ENCODE measurements at places on chromosomes 6 and 20.

DNA sequence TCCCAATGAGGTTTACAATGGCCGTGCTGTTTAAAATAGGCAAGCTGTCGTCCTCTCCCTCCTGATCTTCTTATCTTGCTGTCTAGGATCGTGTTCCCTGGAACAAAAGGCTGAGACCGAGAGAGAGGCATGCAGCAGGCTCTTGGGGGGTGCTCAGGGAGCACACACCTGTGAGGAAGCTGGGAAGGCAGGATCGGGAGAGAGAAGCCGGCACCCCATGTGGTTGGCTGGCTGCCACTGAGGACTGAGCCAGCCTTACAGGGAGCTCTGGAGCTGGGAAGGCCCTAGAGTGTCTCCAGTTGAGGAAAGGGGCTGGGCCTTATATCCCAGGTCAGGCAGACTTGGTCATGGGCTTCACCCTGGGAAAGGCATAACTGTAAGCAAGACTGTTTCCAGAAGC is 184.2 kb downstream of the LY86 start:
- DNase-seq, result no peak

DNA sequence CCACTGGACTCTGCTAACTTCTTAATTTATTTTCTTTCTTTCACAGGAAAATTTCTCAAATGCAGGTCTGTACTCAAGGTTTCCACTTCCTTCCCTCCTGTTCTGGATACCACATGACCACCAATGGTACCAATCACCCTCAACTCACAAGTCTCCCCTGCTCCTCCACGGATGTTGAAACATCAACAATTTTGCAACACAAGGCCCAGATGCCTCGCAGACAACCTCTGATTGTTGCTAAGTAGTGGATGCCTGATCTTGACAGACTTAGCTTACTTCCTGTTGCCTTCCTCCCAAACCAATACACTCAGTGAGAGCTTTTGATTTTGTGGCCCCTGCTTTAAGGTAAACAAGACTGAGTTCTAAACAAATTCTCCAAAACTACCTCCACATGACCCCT is 146.6 kb downstream of the FRK start:
- DNase-seq, result no peak

GRCh38 chr6:126182650-126183311 is 157.1 kb upstream of the CENPW start:
- DNase-seq, result no peak

DNA sequence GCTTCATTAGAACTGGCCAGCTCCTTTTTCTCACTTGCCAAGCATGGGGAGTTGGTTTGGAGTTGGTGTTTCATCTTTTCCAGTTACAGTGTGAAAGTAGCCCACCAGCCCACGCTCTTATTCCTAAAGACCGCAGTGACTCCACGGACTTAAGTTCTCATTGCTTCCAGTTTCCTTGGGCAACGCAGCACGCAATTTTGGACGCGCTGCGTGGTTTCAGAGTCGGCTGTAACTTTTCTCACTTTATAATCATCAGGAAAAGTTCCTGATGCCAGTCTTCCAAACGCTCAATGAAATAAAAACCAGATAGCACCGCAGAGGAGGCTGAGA is 381 bp upstream of the PEX7 start:
- no peak for DNase-seq

GRCh38 chr20:42485556-42485955 is 704.1 kb downstream of the PTPRT start:
- DNase-seq, result no peak

- no peak for DNase-seq
These were observed 31.2 kb upstream of the MAPK13 start for GRCh38 chr6:36098920-36099647.

- DNase-seq, result no peak
These were observed 31.1 kb upstream of the RNF24 start for GRCh38 chr20:4046311-4046924.

DNA sequence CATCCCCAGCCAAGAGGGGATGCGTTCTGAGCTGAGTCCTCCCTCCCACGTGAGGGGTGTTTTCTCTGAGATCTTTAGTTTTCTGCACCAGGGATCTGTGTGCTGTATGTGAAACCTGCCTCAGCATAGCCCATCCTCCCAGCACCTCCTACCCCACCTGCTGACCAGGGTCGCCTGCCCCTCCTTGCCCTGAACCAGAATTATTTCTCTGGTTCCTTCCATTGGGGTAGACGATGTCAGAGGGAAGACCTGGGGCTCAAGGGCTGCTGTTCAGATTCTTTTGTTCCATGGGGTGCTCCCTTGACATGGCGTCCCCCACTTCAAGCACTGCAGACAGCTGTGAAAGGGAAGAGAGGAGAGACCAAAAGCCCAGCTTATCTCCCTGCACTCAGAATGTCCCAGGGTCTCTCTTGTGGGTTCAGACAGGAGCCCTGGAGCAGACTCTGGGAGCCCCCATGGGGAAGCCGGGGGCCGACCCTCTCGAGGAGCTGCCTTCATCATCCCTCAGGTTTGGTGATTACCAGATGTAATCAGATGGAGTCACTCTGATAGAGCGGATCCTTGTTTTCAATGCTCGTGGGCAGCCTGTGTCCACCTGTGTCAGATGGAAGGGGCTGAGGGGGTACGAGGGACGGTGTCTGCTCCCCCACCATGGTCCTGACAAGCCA is 74.3 kb downstream of the ERMARD start:
- DNase-seq, result no peak

Data from right forelimb (tissue), 1 donor.